ENCODE measurements at places on chromosomes 7 and 10.

- DNase-seq = no peak
These were observed 168.0 kb downstream of the ARHGAP12 start for GRCh38 chr10:31760674-31761081.

DNA sequence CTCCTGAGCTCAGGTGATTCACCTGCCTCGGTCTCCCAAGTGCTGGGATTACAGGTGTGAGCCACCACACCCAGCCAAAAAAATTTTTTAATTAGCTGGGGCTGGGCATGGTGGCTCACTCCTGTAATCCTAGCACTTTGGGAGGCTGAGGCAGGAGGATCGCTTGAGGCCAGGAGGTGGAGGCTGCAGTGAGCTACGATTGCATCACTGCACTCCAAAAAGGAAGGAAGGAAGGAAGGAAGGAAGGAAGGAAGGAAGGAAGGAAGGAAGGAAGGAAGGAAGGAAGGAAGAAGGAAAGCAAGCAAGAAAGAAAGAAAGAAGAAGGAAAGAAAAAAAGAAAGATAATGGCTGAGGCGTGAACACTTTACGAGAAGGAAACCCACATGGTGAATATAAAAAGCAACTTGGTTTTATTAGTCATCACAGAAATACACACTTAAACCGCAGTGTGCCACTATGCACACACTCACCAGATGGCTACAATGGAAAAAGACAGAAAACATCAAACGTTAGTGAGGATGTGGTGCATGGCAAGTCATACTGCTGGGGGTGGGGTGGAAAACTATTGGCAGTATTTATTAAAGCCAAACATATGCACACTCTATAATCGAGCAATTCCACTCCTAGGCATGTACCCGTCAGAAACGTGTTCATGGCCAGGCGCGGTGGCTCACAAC is 4.4 kb upstream of the CCL26 start:
- no peak for DNase-seq

DNA sequence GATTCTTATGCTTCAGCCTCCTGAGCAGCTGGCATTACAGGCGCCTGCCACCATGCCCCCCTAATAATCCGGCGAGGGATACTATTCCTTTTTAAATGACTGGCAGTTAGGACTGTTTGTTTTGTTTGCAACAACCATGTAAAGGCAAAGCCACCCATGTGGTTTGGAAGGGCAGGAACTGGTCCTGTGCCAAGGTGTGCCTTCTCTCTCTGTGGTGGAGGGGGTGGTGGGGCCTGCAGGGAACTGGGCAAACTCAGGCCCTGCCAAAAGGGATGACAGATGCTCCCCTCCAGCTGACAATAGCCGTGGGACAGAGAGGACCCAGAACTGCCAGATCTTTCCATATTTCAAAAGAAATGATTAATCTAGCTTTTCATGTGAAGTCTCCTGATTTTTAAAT is 23.5 kb upstream of the WAPL start:
- no peak for DNase-seq

GRCh38 chr7:43700646-43701499 is 28.4 kb downstream of the COA1 start:
- no peak for DNase-seq

DNA sequence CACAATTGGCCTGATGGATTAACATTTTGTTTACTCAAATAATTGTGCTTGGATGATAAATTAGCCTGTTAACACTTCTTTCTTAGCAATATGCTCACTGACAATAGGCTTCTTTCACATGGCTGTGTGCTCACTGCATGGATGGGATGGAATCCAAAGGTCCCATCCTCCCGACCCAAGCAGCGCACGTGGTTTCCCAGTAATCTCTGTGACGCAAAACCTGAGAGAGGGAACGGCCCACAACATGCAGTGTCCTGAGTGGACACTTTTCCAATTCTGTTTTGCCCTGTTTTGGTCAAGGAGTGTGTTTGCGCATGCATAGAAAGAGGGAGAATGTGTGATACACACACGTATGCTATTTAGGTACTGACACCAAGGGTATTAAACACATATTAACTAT is 42.1 kb upstream of the RASGEF1A start:
- peak; percentile 8 for DNase-seq

- no peak for DNase-seq
These were observed 60.4 kb downstream of the FAM53B start for GRCh38 chr10:124683814-124684213.

GRCh38 chr7:46990761-46991160 is 591.1 kb downstream of the TNS3 start:
- no peak for DNase-seq

GRCh38 chr7:151225948-151226510 is 976 bp downstream of the ABCF2 start:
- no peak for DNase-seq

- DNase-seq = no peak
These were observed 57.4 kb upstream of the CASD1 start for GRCh38 chr7:94452239-94452638.

DNA sequence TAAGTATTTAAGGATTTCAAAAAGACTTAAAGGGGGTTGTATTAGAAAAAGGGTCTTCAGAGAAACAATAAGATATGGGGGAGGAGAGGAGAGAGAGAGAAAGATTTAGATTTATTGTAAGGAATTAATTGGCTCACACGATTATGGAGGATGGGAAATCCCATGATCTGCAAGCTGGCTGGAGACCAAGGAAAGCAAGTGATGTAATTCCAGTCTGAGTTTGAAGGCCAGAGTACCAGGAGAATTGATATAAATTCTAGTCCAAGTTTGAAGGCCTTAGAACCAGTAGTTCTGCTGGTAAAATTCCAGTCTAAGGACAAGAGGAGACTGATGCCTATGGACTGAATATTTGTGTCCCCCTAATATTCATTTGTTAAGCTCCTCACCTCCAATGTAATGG is 20.6 kb upstream of the SLC13A1 start:
- no peak for DNase-seq

DNA sequence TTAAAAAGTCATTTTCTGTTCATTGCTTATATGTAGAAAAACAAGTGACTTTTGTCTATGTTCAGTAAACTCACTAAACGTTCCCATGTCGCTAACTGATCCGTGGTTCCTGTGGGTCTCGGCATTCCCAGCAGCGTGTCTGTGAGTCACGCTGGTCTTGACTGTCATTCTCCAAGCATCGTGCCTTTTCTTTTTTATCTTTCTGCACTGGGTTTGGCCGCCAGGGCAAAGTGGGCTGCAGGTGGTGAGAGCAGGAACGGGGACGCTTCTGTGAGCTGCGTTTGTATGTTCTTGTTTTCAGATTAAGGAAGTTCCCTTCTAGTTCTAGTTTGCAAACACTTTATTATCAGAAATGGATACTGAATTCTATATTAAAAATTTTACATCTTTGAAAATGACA is 6.8 kb upstream of the SCART1 start:
- DNase-seq = no peak

GRCh38 chr10:83734278-83734677 is 405.0 kb upstream of the GHITM start:
- DNase-seq = no peak

GRCh38 chr7:46072722-46073121 is 151.7 kb upstream of the IGFBP3 start:
- no peak for DNase-seq

DNA sequence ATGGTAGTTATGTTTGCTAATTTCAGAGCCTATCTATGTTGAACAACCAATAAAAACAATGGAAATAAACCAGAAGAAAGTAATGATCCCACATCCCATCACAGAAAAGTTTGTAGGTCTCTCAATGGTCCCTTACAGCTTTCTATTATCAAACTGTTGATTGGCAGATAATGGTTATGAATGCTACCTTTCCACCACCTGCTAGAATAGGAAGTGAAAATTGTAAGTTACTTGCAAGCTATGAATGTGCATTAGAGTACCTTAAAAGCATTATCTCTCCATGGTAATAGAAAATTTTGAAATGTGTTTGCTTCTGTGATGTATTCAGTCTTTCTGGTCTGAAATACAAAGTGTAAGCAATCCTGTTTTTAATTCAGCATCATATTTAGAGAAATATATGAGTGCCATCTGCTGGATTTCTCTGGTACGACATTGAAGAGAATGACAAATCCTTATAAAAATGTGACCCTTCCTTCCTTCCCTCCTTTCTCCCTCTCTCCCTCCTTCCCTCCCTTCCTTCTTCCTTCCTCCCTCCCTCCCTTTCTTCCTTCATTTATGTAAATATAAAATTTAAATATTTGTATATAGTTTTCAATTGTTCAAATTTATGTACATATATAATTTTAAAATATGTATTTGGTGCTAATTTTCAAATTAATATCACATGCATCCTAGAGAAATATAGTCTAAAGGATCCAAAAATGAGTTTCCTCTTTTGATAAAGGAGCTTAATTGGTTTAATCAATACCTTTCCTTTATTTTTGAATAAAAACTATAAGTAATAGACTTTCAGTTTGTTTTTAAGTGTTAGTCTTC is 41.4 kb upstream of the PNLIPRP3 start:
- no peak for DNase-seq

DNA sequence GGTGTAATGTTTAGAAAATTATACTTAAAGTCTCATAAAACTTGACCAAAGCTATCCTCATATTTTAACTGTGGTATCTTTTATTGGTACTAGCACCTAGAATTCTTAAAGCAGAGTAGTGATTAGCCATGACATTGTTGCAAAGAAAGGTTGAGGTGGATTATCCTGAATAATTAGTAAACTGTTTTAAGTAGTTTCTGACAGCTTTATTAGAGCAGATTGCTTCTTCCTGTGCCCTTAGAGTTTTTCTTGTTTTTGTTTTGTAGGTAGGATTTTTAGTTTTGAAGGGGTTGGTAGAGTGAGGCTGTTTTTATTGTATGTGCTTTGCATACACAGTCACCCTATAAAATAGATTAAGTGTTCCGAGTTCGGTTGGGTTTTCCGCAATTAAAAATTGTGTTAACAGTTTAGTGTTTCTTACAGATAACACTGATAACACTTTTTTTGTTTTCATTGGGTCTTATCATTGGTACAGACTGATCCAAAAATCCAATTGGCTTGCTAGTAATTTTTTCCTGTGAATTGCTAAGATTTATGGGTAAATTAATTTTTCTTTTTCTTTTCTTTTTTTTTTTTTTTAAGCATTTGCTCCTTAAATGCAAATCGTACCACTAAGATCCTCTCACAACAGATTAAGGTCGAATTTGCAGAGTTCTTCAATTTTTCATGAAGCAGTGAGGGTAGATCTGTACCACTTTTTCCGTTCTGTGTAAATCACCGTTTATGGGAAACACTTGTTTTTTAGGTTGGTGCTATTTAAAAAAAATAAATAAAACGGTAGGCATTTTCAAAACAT is 2.1 kb upstream of the PBLD start:
- DNase-seq = no peak

DNA sequence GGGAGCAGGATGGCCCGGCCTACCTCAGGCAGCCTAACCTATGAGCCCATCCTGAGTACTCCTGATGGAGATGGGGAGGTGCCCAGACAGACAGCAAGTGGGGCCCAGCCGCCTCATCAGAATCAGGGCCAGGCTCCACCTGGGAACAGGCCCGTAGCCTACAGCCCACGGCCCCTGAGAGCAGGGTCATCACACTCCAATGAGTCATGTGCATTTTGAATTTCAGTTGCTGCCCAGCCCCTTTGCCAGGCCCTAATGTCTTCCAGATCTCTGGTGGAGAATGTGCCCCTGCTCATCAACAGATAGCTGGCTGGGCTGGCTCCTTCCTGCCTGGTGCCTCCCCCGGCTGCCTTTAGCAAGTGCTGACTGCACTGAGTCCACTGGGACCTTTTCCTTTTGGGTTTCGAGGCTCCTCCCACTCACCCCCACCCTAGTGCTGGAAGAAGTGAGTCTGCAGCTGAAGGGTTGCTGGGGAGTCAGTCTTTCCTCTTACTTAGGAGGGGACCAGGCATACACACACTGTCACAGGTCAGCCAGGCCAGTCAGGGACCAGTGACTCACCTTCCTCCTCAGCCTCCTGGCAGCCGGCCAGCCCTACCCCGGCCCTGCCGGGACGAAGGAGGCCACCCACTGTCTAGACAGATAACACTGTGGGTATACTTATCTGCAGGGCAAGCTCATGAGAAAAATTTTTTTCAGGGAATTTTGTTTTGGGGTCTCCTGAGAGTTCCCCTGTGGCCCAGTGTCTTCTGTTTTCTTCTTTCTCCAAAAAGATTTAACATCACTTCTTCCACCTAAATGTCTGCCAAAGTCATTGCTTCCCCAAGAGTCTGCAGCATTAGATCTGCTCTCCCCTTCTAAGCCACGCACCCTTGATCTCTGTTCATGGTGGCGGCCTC is 9.1 kb upstream of the ASIC3 start:
- DNase-seq = peak; percentile 39

DNA sequence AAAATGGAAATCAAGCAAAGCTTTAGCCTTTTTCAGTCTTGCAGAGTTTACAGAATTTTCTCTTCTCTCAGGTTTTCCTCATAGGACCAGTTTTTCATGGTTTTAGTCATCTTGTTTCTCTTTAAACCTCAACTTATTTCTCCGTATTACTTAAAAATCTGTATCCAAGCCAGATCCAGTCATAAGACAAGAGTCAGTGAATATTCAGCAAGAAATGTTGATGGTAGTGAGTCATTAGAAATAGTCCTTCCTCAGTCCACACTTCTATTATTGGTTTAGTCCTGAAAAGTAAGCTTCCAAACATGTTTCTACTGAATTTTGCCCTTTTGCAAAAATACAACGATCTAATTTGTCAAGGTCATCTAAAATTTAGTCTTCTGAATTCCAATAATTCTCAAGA is 107.0 kb downstream of the VIM start:
- no peak for DNase-seq

GRCh38 chr7:73919694-73920375 is 58.9 kb downstream of the TMEM270 start:
- no peak for DNase-seq

- peak; percentile 33 for DNase-seq
These were observed 65.9 kb downstream of the FGFR2 start for GRCh38 chr10:121532292-121532864.

DNA sequence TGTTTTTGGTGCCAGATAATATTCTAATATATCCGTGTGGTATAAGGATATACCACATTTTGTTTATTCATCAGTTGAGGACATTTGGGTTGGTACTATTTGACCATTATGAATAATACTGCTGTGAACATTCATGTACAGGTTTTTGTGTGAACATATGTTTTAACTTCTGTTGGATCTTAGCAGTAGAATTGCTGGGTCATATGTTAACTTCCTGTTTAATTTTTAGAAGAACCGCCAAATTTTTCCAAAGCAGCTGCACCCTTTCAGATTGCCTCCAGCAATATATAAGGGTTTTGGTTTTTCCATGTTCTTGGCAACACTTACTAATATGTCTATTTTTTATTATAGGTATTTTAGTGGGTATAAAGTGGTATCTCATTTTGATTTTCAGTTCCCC is 22.8 kb downstream of the VPS26A start:
- DNase-seq = no peak

GRCh38 chr7:129859183-129859582 is 93.6 kb downstream of the UBE2H start:
- no peak for DNase-seq

- no peak for DNase-seq
These were observed 154.7 kb downstream of the ANK3 start for GRCh38 chr10:60235001-60235400.

GRCh38 chr7:87344446-87344845 is 1.0 kb upstream of the CROT start:
- DNase-seq = no peak

Measured in occipital lobe (tissue), 3 donors.